ENCODE measurements at places on chromosomes 16 and 17.
A peak's percentile ranks its signal among the peaks of the same experiment; 100 is the strongest.

DNA sequence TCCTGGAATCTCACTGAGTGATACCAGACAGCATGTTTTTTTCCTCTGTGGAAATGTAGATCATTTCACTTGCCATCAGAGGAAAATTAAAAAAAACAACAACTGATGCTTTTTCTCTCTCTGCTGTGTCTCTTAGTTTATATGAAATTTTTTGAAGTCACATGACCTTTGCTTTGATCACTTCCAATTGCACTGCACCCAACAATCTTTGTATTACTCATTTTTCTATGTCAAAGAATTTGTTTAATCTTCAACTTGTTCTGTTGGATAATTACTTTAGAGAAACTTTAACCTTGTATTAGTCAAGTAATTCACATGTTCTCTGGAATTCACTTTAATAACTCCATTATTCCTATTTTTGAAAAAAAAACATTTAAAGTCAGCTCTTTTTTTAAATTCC, 1452.7 kb upstream of the CDH8 start:
- no peak for DNase-seq

- no peak for DNase-seq
Measured at GRCh38 chr17:21004016-21004930, 38.5 kb downstream of the USP22 start.

DNA sequence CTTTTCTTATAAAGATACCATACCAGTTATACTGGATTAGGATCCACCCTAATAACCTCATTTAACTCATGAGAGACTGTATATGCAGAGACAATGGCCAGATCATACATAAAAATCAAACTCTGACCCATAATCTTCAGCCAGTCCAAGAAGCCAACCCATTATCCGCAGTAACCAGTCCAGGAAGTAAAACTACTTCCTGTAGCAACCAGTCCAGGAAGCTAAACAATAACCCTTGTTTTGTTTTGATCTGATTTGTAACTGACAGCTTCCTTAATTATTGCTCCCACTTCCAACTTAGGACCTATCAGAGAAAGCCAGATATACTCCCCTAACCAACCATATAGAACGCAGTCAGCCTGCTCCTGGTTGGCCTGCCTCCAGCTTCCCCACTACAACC, 19.2 kb upstream of the SSTR2 start:
- DNase-seq: no peak

- peak; percentile 49 for DNase-seq
Measured at GRCh38 chr16:50591800-50592771, 43.9 kb downstream of the NKD1 start.

DNA sequence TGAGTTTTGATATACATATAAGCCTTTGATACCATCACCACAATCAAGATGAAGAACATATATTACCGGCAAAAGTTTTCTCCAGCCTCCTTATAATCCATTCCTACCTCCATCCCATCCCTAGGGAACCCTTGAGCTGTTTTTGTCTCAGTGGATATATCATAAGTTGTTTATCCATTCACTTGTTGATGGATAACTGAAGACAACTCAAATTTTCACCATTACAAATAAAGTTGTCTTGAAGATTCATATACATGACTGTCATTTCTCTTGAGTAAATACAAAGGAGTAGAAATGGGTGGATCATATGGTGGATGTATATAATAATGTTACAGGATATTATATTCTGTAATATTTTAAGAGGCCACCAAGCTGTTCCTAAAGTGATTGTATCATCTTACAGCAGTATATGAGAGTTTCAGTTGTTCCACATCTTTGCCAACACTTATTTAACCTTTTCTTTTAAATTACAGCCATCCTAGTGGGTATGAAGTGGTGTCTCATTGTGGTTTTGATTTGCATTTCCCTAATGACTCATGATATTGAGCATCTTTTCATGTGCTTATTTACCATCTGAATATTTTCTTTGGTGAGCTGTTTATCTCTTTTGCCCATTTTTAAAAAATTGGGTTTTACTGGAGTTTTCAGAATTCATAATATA, 17.4 kb downstream of the NF1 start:
- no peak for DNase-seq

GRCh38 chr16:49658531-49658930, 197.4 kb downstream of the ZNF423 start:
- no peak for DNase-seq
